ENCODE measurements at places on chromosomes 2 and 18.

GRCh38 chr2:142075826-142076225 lies 55.0 kb downstream of the LRP1B start:
- DNase-seq = no peak

DNA sequence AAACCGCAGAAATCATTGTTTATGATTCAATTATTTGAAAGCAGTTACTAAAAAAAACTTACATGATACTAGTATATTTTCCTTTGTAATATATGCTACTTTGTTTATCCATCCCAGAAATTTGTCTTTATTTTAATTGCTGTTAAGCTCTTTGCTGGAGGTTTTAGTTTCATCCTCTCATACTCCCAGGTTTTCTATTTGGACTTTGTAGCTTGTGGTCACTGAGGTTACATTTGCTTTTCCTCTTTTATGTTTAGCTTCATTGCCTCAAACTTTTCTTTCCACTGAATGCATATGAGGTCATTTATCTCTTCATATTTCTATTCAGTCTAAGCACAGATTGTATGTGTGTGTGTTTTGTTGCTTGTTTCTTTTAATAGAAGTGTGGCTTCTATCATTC lies 89.9 kb downstream of the ERBB4 start:
- no peak for DNase-seq

GRCh38 chr2:1318366-1319009 lies 94.8 kb upstream of the TPO start:
- DNase-seq = no peak

DNA sequence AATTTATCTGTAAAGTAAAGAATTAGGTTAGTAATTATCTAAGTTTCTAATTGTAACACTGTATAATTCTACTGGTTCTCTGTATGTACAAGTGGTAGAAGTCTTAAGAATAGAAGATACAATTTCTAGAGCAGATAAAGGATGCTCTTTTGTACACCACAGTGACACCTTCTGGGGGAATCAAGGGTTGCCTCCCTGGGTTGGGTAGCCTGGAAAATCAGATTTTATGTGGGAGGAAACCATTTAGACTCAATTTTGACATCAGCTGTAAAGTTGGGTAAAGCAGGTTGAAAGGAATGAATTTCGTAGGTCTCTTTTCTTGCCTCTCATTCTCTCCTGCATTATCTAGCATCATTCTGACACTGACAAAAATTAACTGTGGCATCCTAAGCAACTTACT lies 354.8 kb downstream of the DCC start:
- DNase-seq = no peak

- DNase-seq = no peak
Observed at GRCh38 chr2:7972670-7973069, 709.2 kb upstream of the ID2 start.

GRCh38 chr2:16361261-16361995 lies 304.2 kb downstream of the CYRIA start:
- no peak for DNase-seq

GRCh38 chr2:124804014-124804940 lies 779.2 kb downstream of the CNTNAP5 start:
- peak; percentile 50 for DNase-seq

- DNase-seq = peak; percentile 58
Observed at GRCh38 chr2:217316743-217317142, 456.9 kb upstream of the TNP1 start.

GRCh38 chr2:237320801-237321560 lies 93.0 kb downstream of the COL6A3 start:
- no peak for DNase-seq

DNA sequence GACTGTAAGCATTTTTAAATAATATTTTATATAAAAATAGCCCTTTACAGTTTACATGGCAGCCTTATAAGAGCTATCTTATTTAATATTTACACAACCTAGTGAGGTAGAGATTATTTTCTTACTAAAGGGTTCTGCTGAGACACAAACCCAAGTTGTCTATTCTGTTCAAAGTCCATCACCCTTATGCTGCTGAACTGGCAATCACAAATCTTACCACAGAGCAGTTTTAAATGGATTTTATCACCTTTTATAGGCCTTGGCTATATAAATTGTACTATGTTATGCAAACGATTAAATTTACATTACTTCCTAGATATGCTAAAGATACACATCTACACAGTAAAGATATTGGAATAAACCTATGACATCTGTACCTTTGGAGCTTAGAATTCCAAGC lies 40.7 kb downstream of the RBM45 start:
- no peak for DNase-seq

GRCh38 chr2:142065700-142066099 lies 65.1 kb downstream of the LRP1B start:
- DNase-seq = no peak

- DNase-seq = no peak
Observed at GRCh38 chr2:230589025-230589424, 123.6 kb upstream of the CAB39 start.

GRCh38 chr18:36903215-36903928 lies 74.4 kb downstream of the KIAA1328 start:
- no peak for DNase-seq

GRCh38 chr2:142754182-142754581 lies 123.3 kb upstream of the KYNU start:
- DNase-seq = no peak

DNA sequence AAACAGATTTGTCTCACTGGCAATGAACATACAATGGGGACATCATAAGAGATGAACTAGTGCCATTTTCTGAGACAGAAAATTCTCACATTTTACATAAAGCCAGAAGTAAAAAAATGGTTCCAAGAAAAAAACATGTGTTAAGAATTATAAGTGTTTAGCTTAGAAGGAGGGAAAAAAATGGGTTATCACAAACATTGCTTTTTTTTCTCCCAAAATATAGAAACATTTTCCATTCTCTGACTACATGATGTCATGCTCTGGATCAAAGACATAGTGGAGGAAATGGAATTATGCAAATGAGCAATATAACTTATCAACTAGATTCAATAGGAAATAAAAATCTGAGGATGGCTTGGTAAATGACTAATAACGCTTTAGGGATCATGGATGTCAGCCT lies 49.8 kb downstream of the SPATS2L start:
- no peak for DNase-seq

DNA sequence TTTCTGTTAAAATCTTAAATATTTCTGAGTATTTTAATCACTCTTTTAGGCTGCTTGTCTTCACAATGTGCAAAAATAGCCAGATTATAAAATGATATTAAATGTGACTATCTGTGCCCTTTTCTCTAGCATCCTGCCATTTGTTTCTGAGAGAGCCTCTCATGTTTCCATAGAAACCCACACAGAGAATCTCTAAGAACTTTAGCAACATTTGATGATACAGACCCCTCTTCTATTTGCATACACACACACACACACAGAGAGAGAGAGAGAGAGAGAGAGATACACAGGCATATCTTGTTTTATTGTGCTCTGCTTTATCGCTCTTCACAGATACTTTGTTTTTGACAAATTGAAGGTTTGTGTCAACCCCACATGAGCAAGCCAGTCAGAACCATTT lies 134.5 kb upstream of the DDX18 start:
- no peak for DNase-seq

DNA sequence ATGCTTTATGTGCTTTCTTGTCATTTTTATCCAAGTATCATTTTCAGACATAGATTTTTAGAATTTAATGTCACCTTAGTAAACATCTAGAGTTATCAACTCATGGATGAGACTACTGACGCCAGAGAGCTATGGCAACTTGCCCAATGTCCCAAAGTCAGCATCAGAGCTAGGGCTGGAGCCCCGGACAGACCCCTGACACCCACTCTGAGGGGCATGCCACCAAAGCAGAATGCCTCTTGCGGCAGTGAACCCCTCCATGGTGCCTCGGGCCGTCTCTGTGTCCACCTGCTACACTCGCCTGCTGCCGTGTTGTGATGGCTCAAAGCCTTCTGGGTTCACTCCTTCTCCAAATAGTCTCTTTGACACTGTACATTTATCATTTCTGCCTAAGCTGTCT lies 5.4 kb downstream of the SIGLEC15 start:
- no peak for DNase-seq

GRCh38 chr18:8835521-8835953 lies 130.2 kb downstream of the MTCL1 start:
- DNase-seq = peak; percentile 78

DNA sequence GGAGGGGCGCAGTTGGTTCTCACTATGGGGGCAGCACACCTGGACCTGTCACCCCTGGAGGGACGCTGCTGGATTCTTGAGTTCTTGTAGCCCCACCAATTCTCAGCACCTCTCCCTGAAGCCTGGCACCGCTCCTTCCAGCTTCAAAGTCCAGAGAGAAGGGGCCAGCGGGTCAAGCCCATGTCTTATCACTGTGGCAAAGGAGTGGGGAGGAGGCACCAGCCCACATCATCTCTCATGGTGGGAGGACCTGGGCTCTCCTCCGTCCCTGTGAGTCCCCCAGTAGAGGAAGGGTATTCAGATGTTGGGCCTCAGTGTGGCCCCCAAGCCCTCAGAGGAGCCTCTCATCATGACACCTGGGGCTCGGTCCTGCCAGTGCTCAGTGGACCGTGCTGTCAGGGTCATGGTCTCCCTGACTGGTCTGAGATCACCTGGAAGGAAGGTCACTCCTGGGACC lies 67.4 kb downstream of the HS1BP3 start:
- no peak for DNase-seq

- no peak for DNase-seq
Observed at GRCh38 chr2:240499309-240500301, 58.2 kb downstream of the ANKMY1 start.

DNA sequence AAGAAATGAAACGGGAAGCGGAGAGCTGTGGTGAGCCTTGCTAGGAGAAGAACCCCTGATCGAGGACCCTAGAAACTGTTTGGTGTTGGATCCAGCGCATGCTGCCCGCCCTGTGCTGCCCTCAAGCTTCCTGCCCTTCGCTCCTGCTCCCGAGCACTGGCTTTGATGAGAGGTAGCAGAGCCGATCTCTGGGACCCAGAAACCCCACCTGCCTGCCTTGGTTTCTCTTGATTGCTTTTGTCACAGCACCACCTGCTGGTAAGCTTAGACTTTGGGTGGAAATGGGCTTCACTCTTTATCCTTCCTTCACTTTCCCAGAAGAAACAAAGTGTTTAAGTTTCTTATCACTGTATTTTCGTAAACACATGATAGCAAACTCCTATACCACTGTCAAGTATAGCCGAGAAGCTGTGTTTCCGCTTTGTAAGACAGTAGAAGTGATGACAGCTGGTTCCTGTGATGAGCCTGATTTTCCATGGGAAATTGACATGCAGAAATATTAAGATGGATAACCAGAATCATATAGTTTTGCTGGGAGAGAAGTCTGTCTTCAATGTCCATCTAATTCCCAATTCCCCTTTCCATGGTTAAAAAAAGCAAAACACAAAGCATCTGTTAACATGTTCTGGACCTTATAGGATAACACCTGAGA lies 267.4 kb downstream of the PHLPP1 start:
- peak; percentile 55 for DNase-seq

- DNase-seq = peak; percentile 47
Observed at GRCh38 chr18:37564711-37565100, 892 bp downstream of the CELF4 start.

DNA sequence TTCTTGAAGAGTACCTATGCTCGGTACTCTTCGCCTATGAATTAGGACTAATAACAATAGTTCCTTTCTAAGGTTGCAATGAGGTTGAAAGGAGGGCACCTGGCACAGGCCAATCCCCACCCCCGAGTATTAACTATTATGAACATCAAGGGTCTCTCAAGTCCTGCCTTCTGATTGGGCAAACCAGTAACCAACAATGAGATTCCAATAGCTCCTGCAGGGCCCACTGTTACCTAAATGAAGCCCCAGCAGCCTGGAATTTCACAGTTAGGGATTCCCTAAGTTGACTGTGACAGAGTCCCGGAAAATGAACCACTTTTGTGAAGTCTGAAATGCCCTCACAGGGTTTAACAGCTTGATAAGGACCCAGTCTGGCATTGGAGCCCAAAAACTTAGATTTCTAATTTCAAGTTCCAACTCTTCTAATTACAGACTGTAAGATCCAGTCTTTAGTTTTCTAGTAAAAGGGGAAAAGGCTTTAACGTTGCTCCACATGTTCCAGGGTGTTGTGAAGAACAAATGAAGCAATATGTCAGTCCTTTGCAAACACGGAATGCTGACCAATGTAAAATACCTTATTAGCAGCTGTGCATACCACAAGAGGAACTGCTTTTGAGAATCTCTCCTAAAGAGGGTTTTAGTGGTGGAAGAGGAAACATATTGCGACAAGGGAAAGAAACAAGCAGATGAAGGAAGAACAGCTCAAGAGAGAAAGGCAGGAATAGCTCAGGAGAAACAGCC lies 277.7 kb upstream of the MAP2 start:
- DNase-seq = no peak

- peak; percentile 16 for DNase-seq
Observed at GRCh38 chr2:239398521-239398921, 2.3 kb downstream of the HDAC4 start.

Measured in EH (cell line).